HuH-7.5 (cell line): ENCODE measurements at places on chromosomes 3 and 15.

GRCh38 chr15:71888797-71889196 lies 78.4 kb downstream of the NR2E3 start:
- no peak for DNase-seq

DNA sequence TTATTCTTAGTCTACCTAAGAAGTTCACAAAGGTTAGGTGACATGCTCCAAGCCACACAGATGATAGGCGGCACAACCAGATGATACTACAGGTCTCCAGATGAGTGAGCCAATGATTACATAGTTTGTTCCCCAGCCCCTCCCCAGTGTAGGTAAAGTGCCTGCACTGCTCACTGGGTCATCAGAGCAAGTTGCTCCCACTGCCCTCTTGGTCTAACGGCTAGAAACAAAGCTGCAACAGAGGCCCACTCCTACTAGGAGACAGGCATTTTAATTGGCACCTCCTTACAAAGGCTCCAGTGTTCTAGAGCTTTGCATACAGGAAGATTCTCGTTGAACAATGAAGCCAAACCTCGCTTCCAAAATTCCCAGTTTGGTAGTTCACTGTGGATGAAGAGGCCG lies 47.3 kb downstream of the TMEM44 start:
- DNase-seq = no peak

- no peak for DNase-seq
Observed at GRCh38 chr3:71723452-71724170, 1.6 kb downstream of the EIF4E3 start.

GRCh38 chr3:8524249-8524648 lies 22.6 kb downstream of the LMCD1 start:
- no peak for DNase-seq

GRCh38 chr15:51613951-51614350 lies 8.6 kb downstream of the DMXL2 start:
- no peak for DNase-seq

DNA sequence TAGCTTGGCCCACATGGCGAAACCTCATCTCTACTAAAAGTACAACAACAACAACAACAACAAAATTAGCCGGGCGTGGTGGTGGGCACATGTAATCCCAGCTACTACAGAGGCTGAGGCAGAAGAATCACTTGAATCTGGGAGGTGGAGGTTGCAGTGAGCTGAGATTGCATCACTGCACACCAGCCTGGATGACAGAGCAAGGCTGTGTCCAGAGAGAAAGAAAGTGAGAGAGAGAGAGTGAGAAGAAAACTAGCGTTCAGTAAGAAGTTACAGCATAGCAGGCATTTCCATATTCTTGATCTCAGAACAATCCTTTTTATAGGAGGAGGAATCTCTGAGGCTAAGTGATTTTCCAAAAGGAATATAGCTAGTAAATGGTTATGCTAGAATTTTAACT lies 1076.1 kb downstream of the AGBL1 start:
- no peak for DNase-seq

DNA sequence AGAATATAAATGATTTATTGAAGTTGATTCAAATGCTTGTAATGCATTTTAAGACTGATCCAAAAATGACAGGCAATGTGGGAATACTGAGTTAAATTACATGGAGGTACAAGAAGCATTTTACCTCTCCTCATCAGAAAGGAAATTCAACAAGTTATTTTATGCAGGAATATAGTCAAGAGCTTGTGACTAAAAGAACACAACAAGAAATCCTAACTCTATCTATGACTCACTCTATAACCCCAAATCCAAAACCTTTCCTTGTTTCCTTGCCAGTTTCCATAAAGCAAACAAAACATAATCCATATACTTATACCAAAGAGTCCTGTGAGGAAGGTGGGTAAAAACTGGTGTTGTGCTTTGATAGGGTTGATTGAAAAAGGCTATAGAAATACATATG lies 30.8 kb downstream of the SIN3A start:
- DNase-seq = no peak

GRCh38 chr15:80819001-80819400 lies 39.8 kb downstream of the CEMIP start:
- DNase-seq = no peak

DNA sequence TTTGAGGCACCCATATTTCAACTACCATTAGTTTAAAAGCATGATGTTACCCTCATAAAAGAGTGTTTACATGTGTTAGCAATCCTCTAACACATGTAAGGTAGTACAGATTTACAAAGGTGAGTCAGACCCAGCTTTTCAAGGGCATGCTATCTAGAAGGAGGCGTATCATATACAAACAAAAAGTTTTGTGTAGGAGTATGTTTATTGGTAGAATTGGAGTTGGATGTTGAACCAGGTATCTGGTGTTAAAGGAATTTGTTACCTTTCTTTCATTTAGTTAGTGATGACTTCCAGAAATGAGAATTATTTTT lies 2.4 kb downstream of the HACD3 start:
- DNase-seq = no peak

GRCh38 chr3:194315088-194315964 lies 35.8 kb downstream of the CPN2 start:
- peak; percentile 85 for DNase-seq

GRCh38 chr15:89487791-89488190 lies 8.6 kb downstream of the RHCG start:
- DNase-seq = no peak

DNA sequence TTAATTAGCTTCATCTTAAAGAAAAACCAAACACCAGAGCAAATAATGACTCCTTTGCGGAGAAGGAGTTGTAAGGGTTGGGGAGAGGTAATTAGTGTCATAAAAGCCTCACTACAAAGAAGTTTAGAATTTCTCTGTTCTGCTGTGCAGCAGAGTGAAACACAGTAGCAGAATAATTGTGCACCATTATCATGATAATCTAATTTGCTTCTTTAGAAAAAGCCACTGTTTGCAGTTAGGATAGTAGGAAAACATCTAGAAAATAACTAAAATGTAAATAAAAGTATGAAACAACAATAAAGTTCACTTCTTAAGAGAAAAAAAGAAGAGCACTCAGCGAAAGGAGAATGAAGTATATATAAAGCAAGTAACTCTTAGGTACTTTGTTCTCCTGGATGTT lies 5.5 kb downstream of the SHOX2 start:
- DNase-seq = no peak
